ENCODE measurements at places on chromosomes 5 and 9.

GRCh38 chr5:454936-455335 lies 12.0 kb downstream of the EXOC3 start:
- DNase-seq = no peak

DNA sequence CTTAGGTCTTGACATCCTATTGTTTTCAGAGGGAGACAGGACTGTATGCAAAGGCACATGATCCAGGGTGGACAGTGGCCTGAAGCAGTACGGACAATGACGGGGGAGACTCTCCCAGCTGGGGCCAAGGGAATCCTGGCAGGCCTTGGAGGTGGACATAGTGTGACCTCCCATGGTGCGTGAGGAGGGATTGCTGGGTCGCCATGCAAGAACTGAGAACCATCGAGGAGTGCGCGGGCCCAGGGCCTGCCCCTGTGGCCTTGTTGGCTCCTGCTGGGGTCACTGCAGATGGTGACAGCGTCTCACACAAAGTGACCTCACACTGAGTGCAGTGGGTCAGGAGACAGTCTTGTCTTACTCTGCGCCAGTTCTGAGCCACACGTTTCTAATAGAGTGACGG lies 192.4 kb downstream of the GADD45G start:
- DNase-seq = no peak

DNA sequence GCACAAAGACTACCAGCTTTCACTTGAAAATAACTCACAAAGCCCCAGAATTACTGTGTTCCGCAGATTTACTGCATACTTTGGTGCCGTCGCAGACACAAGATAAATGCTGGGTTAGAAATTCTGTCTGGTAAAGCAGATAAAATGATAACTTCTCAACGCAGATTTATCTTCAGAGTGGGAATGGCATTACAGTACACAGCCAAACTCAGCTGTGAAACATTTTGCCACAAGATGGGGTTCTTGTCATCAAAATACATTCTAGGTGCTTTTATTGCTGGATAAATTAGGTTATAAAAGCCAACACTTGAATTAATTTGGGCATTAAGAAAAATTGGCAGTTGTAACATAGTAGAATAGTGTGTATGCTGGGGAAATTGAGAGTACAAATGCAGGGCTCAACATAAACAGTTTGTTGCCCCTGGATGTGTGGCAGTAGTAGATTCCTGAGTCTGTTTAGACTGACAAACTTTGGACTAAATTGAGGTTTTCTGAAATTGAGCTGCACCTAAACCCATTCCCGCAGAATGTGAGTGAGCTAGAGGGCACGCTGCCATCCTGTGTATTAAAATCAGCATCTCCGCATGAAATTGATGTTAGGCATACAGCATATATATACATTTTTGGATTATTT lies 61.1 kb downstream of the LMNB1 start:
- DNase-seq = no peak

DNA sequence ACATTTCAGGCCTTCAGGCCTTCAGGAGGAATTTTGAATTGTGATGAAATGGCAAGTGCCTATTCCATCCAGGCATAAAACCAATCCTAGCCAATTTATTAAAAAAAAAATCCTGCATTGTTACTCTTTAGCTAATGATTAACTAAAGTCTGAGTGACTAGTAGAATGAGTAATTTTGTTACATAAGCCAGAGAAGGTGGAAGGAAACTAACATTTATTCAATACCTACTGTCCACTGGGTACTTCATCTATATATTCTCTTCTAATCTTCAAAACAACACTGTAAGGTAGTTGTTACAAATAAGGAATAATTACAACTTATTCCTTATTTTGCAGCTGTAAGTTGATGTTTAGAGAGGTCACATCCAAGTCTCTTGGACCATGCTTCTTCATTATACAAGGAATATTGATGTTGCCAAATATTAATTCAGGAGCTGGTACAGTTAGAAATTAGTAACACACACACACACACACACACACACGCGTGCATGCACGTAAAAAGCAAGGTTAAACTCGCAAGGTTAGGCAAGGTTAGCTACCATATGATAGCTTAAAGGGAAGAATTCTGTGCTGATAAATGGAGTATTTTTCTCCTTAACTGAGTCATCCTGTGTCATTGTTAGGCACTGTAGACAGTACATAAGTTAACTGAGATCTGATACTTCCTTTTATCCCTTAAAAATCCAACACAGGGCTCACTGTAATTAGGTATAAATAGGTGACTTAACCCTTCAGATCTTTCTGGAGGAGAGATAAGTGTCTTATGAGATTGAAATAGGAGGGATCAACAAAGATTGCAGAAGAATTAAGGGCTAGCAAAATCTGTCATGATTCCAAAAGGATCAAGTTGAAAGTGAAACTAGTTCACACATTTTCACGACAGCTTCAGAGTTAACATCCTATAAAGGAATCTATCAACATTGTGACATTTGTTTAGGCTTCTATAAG lies 596.9 kb downstream of the PDE4D start:
- DNase-seq = no peak

Data from activated naive CD4-positive, alpha-beta T cell treated with anti-CD3 and anti-CD28 coated beads, Interleukin-2, amount 50 U/mL, for 16 hours (primary cell).